Fibroblast of skin of right quadriceps (primary cell): ENCODE measurements at places on chromosomes 5 and 9.
A peak's percentile ranks its signal among the peaks of the same experiment; 100 is the strongest.

DNA sequence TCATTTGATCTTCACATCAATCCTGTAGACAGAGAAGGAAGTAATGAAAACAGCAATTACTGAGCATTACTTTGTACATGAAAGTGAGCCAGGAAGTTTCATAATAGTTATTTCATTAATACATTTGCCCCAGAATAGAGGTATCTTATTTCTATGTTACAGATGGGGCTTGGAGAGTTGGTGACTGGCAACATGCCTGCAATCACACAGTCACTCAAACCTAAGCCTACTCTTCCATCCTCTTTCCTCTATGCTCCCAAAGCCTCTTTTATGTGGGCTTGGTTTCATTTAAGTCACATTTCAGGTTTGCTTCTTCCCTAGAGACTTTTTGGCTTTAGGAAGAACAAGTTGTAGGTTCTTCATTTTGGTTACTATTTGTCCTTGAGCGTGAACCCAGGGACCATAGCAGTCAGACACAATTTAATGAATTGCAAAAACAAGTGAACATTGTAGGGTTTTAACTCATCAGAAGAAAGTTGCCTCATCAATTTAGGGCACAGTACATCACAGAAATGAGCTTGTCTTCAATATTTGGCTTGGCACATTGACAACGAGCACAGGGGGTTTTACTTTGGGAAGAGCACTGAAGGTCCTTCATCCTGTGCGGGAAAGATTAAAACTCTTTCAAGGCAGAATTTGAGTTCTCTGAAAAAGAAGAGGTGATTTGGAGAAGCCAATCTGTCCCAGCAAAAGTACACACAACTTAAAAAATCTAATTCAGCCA, 381.1 kb downstream of the TMEM38B start:
- DNase-seq = peak; percentile 77

DNA sequence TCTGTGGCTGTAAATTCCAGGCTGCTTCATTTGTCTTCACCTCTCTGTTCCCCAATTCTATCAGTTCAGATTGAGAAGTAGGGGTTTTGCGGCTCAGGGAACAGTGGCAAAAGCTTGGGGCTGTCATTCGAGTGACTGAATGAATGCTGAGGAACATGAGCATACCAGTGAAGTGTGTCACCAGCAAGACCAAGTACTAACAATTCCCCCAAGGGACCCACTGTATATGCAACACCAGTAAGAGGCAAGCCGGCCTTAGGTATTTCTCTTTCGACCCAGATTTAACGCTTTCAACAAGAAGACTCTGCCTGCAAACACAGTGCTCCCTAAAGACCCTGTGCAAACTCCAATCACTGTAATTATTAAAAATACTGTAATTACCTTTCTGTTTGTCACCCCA, 25.8 kb downstream of the KLHL3 start:
- peak; percentile 50 for DNase-seq

- peak; percentile 73 for DNase-seq
Measured at GRCh38 chr9:99680191-99680590, 141.5 kb upstream of the NR4A3 start.

DNA sequence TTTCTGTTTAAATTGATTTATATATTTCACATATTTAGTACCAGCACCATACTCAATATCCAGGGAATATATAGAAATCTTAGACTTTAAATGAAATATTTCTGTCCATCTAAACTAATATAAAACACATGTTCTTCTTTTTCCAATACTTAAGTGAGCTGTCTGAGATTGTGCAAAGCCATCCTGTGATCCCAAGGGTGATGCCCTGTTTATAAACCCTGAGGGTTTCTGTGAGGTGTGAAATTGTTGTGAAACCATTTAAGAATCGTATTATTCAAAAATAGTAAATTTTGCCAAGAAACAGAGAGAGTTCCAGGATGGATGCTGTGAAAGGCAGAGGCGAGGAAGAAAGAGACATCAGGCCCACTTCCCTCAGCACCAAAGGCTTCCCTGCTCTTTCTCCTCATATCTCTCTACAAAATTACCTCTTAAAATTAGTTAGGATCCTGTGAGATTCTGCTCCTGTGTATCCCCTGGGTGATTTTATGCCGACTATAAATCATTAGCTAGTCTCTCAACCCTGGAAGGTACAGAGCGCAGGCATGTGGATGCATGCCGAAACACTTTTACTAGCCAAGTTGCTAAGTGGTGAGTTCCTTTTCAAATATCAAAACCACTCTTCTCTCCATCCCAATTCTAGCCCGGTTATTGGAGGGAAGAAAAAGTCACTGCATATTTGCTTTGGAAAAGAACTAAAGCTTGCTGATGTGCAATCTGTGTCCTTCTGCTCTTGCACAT, 183.0 kb downstream of the GLIS3 start:
- peak; percentile 86 for DNase-seq

GRCh38 chr5:122175852-122176251, 46.5 kb downstream of the ZNF474 start:
- DNase-seq = no peak

GRCh38 chr5:56025151-56025885, 30.6 kb upstream of the IL6ST start:
- peak; percentile 16 for DNase-seq

GRCh38 chr9:14278291-14278721, 35.6 kb downstream of the NFIB start:
- peak; percentile 79 for DNase-seq

GRCh38 chr5:109612278-109612905, 77.3 kb upstream of the MAN2A1 start:
- DNase-seq = no peak
